ENCODE measurements at places on chromosomes 2 and 18.

- no peak for DNase-seq
Observed at GRCh38 chr2:79259959-79260358, 100.4 kb upstream of the REG3A start.

DNA sequence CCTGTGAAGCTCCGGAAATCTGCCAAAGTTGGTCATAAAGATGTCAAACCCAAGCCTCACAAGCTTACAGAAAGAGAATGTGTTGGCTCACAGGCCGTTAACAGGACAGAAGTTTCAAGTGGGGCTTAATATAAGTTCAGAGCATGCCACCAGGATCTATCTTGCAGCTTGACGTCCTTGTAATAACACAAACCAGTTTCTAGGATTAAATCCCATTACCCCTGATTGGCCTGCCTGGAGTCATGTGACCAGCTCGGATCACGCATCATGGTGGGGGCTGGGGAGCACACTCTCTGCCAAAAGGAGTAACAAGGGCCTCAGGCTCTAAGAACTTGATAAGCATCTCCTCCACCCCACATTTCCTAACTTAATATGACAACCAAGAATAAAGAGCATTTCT, 38.9 kb upstream of the SCG2 start:
- peak; percentile 48 for DNase-seq

DNA sequence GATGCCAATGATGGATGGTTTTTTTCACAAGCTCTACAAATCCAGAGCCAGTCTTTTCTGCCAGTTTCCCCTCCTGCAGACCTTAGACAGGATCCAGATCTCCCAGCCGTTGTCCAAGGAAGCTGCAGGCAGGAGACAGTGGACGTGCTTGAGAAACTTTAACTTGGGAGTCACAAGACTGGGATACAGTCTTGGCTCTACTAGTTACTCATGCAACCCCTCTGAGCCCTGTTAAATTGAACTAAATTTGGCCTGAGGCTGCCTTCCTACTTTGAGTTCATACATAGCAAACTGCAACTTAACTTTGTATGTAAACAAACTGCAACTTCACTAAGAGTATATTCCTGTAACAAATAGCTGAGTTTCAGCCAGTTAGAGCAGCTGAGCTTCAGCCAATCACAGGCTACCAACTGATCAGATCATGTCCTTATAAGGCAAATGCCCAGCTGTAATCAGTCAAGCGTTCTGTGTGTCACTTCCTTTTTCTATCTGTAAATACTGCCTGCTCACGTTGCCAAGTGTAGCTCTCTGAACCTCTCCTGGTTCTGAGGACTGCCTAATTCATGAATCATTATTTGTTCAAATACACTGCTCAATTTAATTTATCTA, 140.9 kb downstream of the CAPN13 start:
- no peak for DNase-seq

DNA sequence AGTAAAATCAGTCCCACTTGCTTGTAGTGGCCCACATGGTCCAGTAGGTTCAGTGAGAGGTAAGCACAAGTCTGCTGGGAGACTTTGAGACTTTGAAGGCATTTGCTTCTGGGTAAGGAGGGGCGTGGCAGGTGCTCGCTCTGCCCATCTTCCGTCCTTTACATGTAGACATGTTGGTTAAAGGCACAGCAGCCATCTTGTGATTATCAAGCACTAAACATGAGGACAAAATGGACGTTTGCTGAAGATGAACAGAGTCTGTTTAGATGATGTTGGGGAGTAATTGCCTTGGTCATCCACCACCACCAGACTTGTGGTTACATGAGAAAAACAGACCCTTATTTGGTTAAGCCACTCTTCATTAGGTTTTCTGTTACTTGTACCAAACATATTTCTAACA, 252.8 kb upstream of the PARD3B start:
- DNase-seq, result no peak

DNA sequence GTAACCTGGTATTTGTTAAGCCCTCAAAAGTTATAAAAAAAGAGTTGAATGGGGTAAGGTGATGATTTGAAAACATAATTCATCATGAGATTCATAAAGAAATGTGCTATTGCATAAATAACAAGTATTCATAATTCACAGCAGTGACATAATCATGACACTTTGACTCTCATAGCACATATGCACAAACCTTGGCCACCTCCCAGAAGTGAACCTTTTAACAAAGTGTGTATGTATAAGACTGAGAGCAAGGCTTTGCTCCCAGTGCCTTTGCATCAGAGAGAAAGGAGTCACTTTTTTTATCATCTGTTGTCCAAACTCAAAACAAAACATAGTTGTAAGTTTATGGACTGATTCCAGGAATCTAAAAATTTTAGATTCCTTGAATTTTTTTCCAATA, 15.0 kb upstream of the HTR2B start:
- no peak for DNase-seq

- DNase-seq, result peak; percentile 89
Observed at GRCh38 chr2:161238560-161239325, 69.5 kb upstream of the PSMD14 start.

GRCh38 chr2:10513201-10513600, 65.1 kb upstream of the ODC1 start:
- DNase-seq, result no peak

- no peak for DNase-seq
Observed at GRCh38 chr18:22452226-22452668, 34.5 kb upstream of the CTAGE1 start.

DNA sequence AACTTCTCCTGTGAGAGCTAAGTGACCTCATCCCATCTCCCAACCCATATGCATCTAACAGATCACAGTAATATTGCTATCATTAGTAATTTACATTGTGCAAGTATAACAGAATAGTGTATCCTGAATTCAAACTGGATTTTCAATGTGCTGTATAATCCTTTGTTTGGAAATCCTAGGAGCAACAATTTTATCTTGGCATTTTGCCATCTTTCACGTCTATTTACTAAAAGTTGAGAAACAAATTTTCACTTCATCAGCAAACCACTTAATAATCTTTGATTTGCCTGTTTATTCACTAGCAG, 3.8 kb downstream of the HNRNPLL start:
- peak; percentile 43 for DNase-seq

- peak; percentile 85 for DNase-seq
Observed at GRCh38 chr18:48950536-48951447, at the start of gene SMAD7. Gene SMAD7, minus strand, starts transcription at chr18:48950965. Its CDS starts 541 bp downstream, at chr18:48950424.

DNA sequence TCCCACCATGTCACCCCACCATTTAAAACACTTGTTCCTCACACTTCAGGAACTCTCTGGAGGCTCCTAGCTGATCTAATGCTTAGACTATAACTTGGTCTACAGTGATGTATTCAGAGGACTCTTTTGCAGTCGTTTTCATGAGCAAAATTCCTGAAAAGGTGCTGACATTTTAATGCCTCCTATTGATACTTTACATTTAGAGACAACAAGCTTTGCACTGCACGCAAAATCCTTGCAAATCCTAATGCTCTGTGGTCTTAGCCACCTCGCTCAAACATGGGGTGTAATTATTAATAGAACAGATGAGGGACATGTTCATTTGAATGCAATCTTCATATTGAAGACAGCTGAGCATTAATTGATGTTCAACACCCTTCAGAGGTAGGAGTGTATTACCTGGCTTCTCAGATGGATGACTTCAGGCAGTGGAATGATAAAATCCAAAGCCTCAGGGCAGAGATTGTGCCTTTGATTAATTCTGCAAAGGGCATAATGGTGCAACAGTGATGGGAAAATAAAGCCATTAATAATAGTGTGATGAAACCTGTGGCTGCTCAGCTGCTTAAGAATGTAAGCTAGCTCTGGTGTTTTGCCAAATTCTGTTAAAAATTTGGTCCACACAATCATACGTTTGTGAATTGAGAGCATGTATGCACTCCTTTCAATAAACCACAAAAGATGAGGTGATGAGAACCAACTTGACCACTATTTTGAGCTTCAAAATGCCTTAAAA, 5.4 kb downstream of the CTAGE1 start:
- no peak for DNase-seq

DNA sequence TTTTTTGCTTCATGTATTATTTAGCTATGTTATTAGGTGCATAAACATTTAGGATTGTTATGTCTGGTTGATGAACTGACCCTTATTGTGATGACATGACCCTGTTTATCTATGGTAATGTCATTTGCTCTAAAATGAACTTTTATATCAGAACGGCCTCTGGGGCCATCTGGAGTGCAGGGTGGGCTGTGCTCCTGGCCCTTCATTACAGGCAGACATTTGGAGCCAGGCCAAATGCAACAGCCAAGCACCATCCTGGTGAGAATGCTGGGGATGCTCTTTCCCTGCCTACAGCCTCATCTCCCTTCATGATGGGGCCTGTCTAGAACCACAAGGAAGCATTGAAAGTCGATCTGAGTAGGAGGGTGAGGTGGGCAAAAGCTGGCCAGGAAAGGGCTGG, 38.0 kb downstream of the HJURP start:
- DNase-seq, result no peak

DNA sequence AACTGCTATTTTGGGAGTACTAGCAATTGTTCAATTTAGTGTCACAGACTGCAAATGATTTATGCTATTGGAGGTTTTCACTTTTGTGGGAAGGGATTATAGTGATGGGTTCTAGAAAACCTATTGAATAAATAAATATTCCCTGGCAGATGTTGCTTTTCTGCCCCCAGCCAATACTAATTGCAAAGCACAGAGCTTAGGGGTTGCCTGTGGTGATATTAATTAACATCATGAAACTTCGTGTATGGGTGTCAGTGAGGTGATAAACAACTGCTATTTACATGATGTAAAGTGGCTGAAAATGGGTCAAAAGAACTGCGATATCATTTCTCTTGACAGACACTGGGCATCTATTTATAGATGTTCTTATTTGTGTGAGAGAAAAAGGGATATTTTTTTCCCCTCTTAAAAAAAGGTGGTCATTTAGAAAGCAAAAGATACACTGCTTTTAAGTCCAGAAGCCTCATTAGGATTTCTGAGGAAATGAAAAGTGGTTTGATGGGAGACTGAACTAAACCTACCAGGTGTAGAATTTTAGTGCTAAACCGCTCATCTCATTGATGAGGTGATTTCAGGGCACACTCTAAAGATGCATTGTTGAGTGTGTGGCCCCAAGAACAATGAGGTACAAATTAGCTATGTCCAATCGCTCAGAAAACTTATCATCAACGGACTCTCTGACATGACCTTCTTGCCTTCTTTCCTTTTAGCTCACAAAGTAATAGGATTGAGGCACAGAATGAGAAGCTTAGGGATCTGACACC, 116.7 kb upstream of the CHST9 start:
- DNase-seq, result no peak

DNA sequence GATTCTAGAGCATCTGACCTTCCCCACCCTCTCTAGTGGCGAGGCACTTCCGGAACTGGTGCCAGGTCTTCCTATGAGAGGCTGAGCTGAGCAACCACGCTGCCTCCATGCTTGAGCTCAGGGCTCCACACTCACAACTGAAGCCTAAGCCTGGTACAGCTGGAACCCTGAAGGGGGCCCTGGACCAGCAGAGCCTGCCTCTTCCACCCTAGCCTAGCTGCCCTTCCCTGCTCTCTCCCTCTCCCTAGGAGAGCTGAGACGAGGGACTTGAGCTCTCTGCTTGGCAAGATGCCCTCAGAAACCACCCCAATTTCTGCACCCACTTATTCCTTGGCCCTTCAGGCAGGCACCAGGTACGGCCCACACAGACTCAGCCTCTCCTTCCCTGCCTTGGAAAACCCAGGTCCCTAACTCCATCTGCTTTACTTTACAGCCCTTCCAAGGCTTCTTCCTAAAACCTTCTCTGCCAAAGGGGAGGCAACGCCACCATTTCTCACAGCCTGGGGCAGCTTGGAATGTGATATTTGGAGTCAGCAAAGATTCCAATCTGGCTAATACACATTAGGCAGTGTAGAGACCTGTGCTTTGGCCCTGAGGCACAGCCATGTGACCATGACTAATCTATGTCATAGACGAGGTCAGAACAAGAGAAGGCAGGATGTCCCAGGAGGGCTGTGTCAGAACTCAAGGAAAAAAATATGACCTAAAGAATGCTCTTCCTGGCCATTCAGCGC, 18.8 kb downstream of the COX7A2L start:
- peak; percentile 67 for DNase-seq

GRCh38 chr18:37006742-37007141, 177.8 kb downstream of the KIAA1328 start:
- DNase-seq, result no peak

GRCh38 chr2:181882246-181883020, 9.1 kb upstream of the ITPRID2 start:
- DNase-seq, result no peak
